ENCODE measurements at places on chromosomes 5 and 9. TPM values are rescaled to one million over a fixed set of nuclear protein-coding genes. Genes with fewer than 3 reads are reported as not detected.
A peak's percentile ranks its signal among the peaks of the same experiment; 100 is the strongest.

Gene IRX2
- not detected for total RNA-seq

DNA sequence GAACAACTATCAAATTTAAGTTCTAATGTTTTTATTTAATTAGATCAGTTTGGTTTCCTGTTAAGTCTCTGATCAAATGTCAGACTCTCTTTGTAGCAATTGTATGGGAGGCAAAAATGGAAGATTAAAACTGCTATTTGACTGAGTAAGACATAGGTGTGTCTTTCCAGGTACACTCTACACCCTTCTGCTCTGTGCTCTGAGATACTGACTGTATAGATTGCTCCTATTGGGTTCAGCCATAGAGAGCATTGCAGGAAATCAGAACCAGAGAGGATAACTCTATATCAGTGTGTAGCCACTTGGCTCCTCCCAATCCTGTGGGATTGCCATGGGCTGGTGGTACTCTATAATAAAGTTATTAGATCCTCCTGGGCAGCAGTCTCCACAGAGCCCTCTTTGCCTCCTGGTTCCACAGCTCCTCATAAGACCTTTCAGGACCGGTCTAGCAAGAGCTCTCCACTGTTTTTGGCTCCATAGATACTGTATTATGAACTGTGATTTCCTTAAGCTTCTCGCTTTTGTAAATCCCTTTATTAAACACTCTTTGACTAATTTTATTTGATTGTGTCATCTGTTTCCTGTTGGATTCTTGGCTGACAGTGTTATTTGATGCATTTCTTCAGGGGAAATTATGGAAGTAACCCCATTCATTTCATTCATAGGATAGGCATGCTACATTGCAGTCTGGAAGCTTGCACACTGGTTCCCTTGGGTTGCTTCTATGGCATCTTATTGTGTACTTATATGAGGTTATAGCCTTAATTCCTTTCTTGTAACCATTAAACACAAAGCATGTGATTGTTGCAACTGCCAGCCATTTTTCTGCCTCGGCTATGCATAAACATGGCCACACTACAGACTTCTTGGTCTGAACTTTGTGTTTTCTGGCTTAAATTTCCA is 115.6 kb downstream of the VCAN start:
- DNase-seq = no peak
- no peaks in the 10 kb centered on the region for H3K36me3 ChIP-seq
- no peaks in the 10 kb centered on the region for H3K4me1 ChIP-seq
- H3K27ac ChIP-seq = no peak overlapping the region
- H3K4me3 ChIP-seq = no peak overlapping the region

Gene TMEM174
- not detected for total RNA-seq

Gene CKMT2
- total RNA-seq = 0.62 TPM

- H3K4me1 ChIP-seq = peaks cover 9% of the 10 kb centered on the region
- H3K27me3 ChIP-seq = no peaks in the 10 kb centered on the region
- H3K36me3 ChIP-seq = no peaks in the 10 kb centered on the region
- no peak overlapping the region for H3K4me3 ChIP-seq
These were observed 4.9 kb downstream of the LCN2 start for GRCh38 chr9:128153947-128154695.

GRCh38 chr9:73536403-73536802 is 384.7 kb downstream of the ANXA1 start:
- no peak overlapping the region for H3K4me3 ChIP-seq
- H3K27me3 ChIP-seq = no peaks in the 10 kb centered on the region
- H3K27ac ChIP-seq = no peak overlapping the region
- H3K36me3 ChIP-seq = no peaks in the 10 kb centered on the region

Gene ISOC1
- 36.0 TPM for total RNA-seq

GRCh38 chr9:91586282-91586681 is 162.7 kb upstream of the NFIL3 start:
- no peaks in the 10 kb centered on the region for H3K4me1 ChIP-seq
- no peak for DNase-seq
- H3K27me3 ChIP-seq = no peaks in the 10 kb centered on the region
- no peak overlapping the region for H3K4me3 ChIP-seq

DNA sequence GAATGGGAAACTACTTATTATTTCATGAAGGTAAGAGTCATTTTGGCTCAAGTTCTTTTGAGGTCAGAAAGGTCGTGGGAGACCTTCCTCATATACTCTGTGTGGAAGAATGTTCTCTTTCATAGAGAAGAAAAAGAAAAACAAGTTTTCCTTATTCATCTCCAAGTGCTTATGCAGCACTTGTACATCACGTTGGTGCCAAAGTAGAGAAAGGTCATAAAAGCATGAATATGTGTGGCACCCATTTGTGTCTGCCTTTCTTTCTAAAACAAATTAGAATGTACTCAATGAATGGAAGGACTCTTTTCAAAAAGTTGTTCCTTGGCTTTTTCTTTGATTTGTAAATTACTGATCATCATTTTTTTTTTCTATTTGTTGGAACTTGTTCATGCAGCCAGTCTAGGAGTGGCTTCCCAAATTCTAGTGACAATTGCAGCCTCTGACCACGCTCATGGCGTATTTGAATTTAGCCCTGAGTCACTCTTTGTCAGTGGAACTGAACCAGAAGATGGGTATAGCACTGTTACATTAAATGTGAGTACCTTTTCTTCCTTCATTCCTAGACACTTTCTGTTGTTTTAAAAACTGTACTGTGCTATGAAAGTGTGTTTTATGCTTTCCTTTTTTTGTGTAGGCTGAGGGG is 122.4 kb downstream of the ADGRV1 start:
- H3K27me3 ChIP-seq = no peaks in the 10 kb centered on the region

Gene DMRT3
- not detected for total RNA-seq

DNA sequence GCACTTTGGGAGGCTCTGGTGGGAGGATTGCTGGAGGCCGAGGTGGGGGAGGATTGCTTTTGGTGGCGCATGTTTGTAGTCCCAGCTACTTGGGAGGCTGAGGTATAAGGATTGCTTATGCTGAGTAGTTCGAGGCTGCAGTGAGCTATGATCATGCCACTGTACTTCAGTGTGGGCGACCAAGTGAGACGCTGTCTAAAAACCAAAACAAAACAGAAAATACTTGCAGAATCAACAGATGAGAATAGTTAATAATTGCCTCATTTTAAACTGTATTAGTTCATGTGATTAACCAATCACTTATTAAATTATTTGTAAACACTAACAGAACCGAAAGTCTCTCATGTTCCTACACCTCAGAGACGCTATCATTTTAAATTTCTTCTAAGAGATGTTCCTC is 118.1 kb downstream of the CCDC171 start:
- H3K27ac ChIP-seq = no peak overlapping the region
- no peaks in the 10 kb centered on the region for H3K36me3 ChIP-seq
- H3K4me3 ChIP-seq = no peak overlapping the region
- DNase-seq = no peak
- H3K27me3 ChIP-seq = no peaks in the 10 kb centered on the region

Gene SHLD3
- total RNA-seq = 1.5 TPM

DNA sequence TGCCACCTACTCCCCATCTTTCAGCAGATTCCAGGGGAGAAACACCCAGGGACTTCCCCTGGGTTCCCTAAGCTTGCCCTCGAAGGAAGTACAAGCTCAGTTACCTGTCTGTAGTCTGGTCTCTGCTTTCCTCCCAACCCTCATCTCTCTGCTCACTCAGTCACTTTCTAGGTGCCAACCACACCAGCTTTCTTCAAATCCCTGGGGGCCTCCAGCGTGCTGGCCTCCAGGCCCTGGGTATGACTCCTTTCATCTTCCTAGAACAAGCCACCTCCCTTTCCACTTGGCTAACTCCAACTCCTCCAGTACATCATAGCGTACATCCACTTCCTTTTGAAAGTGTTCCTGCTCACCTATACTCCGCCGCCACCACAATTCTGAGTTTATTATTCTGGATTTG is 222.6 kb downstream of the SNX18 start:
- H3K27me3 ChIP-seq = no peaks in the 10 kb centered on the region
- DNase-seq = no peak
- H3K4me1 ChIP-seq = no peaks in the 10 kb centered on the region
- H3K36me3 ChIP-seq = no peaks in the 10 kb centered on the region
- H3K4me3 ChIP-seq = no peak overlapping the region

Gene MBLAC2
- total RNA-seq = 5.0 TPM

Gene GABBR2
- not detected for total RNA-seq

- H3K27me3 ChIP-seq = no peaks in the 10 kb centered on the region
- H3K4me1 ChIP-seq = no peaks in the 10 kb centered on the region
- no peak overlapping the region for H3K27ac ChIP-seq
- no peak for DNase-seq
- H3K36me3 ChIP-seq = no peaks in the 10 kb centered on the region
- H3K4me3 ChIP-seq = no peak overlapping the region
These were observed 230.4 kb upstream of the PUM3 start for GRCh38 chr9:3074247-3074646.

DNA sequence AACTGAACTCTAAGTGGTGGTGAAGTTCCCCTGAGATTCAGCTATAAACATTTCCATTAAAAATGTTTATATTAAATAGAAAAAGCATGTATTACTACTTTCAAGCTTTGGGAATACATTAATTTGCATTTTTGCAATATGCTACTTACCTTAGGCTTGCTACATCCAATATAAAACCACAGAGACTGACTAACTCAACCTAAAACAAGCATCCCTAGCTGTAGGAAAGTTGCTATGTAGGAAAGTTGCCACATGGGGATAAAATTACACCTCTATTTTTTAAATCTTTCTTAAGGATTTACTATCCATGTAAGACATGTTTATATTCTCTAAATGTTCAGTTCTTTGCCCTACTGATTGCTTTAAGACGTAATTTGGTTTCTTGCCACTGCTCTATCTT is 12.8 kb downstream of the SCAMP1 start:
- no peaks in the 10 kb centered on the region for H3K4me1 ChIP-seq
- H3K27me3 ChIP-seq = no peaks in the 10 kb centered on the region

DNA sequence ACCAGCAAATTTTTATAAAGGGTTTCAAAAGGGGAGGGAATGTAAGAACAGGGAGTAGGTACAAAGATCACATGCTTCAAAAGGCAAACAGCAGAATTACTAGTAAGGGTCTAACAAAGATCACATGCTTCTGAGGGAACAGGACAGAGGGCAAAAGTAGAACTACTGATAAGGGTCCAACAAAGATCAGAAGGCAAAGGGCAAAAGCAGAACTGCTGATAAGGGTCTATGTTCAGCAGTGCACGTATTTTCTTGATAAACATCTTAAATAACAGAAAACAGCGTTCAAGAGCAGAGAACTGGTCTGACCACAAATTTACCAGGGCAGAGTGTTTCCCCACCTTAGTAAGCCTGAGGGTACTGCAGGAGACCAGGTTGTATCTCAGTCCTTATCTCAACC is 469.5 kb upstream of the PIK3R1 start:
- DNase-seq = no peak
- no peaks in the 10 kb centered on the region for H3K36me3 ChIP-seq
- no peaks in the 10 kb centered on the region for H3K4me1 ChIP-seq
- H3K4me3 ChIP-seq = no peak overlapping the region
- H3K27ac ChIP-seq = no peak overlapping the region

- peaks cover 42% of the 10 kb centered on the region for H3K4me1 ChIP-seq
- no peak overlapping the region for H3K27ac ChIP-seq
- no peak overlapping the region for H3K4me3 ChIP-seq
- no peaks in the 10 kb centered on the region for H3K27me3 ChIP-seq
These were observed 12.3 kb downstream of the FNBP1 start for GRCh38 chr9:130030651-130031127.

Gene SLC27A6
- total RNA-seq = not detected

DNA sequence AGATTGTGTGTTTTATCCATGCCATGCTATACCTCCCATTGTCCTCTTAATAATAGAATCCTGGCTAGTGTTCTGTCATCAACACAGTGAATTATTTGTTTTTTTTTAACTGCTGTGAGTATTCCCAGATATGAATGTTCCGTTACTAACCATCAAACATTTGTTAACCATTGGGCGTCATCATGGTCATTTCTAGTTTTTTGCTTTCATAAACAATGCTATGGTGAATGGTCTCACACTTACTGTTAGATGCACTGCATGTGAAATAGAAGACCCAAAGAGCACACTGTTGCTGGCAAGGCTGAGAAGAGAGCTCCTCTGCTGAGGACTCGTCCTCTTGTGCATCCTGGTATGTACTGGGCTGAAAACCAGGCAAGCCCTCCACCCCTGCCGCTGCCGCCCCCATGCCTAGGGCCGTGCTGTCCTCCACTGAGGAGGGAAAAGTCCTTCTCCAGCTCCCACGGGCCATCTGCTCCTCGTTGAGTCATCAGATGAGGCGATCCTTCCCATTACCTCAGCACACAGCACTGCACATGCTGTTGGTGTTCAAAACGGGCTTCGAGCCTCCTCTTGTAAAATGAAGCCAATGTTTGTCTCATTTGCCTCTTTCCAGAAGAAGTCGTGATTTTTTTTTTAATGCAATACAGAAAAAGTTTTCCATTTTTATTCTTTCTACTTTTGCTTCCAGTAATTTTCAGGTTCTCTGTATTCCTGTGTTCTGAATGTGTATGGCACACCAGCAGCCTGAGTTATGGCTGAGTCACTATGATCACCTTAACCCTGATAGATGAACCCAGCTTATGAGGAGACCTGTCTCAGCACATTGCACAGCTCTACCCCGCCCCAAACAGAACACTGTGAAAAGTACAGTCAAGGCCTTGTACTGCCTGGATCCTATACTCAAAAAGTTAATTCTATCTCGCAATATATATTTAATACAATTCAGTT is 219.0 kb downstream of the AOPEP start:
- H3K4me1 ChIP-seq = peaks cover 26% of the 10 kb centered on the region
- H3K36me3 ChIP-seq = no peaks in the 10 kb centered on the region
- no peak overlapping the region for H3K4me3 ChIP-seq
- H3K27ac ChIP-seq = no peak overlapping the region
- H3K27me3 ChIP-seq = no peaks in the 10 kb centered on the region

GRCh38 chr5:471750-472058 is 28.7 kb downstream of the EXOC3 start:
- no peak overlapping the region for H3K27ac ChIP-seq
- H3K4me3 ChIP-seq = peak overlapping the region; percentile 79
- peaks cover 2% of the 10 kb centered on the region for H3K36me3 ChIP-seq
- H3K4me1 ChIP-seq = peaks cover 4% of the 10 kb centered on the region

DNA sequence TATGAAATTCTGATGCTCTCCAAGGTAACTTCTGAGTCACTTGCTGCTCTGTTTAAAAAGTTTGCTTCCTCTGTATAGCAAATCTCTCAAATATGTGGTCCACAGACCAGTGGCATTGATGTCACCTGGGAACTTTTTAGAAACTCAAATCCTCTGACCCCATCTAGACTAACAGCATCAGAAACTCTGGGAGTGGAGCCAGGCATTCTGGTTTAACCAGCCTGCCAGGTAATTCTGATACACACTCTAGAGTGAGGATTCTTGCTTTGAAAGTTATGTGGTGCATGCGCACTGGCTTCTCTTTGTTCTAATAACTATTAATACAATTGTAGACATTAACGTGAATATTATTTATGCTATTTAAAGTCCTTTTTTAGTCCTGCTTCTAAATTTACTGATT is 298.1 kb downstream of the SLF1 start:
- no peaks in the 10 kb centered on the region for H3K36me3 ChIP-seq
- no peaks in the 10 kb centered on the region for H3K4me1 ChIP-seq
- no peak overlapping the region for H3K4me3 ChIP-seq
- no peaks in the 10 kb centered on the region for H3K27me3 ChIP-seq

Data from right lobe of liver (tissue), 6 donors.